GM06990 (cell line): ENCODE measurements at places on chromosomes 11 and 22.

- DNase-seq: no peak
These were observed 4.6 kb downstream of the TMEM86A start for GRCh38 chr11:18703001-18703763.

- no peak for DNase-seq
These were observed 45.1 kb downstream of the TSPAN18 start for GRCh38 chr11:44771841-44772240.

- no peak for DNase-seq
These were observed 69.7 kb downstream of the MYO7A start for GRCh38 chr11:77197626-77198320.

- DNase-seq: no peak
These were observed 45.1 kb downstream of the C11orf96 start for GRCh38 chr11:43987384-43988039.

GRCh38 chr11:9399466-9399865 lies 15.0 kb downstream of the IPO7 start:
- DNase-seq: no peak

- DNase-seq: no peak
These were observed 12.5 kb downstream of the NNMT start for GRCh38 chr11:114308689-114309089.

DNA sequence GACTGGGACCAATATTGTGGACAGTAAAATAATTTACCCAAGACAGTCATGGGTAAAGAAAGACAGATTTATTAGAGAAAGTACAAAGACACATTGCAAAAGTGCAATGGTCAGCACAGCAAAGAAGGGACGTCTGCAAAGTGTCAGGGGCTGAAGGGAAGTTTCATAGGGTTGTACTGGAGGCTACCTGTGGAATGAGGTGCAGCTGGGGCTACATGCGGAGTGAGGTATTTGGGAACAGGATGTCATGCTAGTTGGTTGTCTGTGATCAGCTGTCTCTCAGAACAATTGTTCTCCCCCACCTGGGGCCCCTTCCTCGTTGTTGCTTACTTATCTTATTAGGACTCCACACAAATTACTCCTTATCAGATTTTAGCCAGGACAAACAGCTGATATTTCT lies 11.4 kb upstream of the APOL3 start:
- no peak for DNase-seq

GRCh38 chr11:97764605-97765004 lies 1256.1 kb upstream of the CNTN5 start:
- DNase-seq: no peak

GRCh38 chr11:120906766-120907165 lies 117.1 kb upstream of the TBCEL start:
- no peak for DNase-seq

GRCh38 chr11:109902764-109903433 lies 190.3 kb upstream of the ZC3H12C start:
- DNase-seq: no peak

- DNase-seq: peak; percentile 73
These were observed 55.1 kb downstream of the IGLL5 start for GRCh38 chr22:22942511-22943329.

GRCh38 chr11:88352139-88352538 lies 14.6 kb upstream of the CTSC start:
- no peak for DNase-seq

DNA sequence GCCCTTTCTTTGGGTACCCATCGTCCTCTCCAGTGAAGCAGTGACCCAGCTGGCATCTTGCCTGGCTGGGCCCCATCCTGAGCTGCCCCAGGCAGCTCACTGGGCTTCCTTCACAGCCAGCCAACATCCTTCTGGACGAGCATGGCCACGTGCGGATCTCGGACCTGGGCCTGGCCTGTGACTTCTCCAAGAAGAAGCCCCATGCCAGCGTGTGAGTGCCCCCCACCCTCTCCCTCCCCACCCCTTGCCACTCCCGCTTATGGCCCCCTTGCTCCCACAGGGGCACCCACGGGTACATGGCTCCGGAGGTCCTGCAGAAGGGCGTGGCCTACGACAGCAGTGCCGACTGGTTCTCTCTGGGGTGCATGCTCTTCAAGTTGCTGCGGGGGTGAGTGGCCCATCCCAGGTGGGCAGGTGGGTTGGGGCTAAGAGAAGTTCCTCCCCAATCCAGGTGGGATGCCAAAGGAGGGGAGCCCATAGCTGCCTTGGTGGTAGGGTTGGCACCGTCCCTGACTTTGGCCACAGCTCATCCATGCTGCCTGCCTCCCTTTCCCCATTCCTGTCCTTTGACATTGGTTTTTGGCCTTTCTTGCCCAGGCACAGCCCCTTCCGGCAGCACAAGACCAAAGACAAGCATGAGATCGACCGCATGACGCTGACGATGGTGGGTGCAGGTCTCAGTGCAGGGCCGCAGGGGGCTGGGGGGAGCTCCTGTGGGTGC lies 6.8 kb upstream of the ANKRD13D start:
- peak; percentile 10 for DNase-seq

DNA sequence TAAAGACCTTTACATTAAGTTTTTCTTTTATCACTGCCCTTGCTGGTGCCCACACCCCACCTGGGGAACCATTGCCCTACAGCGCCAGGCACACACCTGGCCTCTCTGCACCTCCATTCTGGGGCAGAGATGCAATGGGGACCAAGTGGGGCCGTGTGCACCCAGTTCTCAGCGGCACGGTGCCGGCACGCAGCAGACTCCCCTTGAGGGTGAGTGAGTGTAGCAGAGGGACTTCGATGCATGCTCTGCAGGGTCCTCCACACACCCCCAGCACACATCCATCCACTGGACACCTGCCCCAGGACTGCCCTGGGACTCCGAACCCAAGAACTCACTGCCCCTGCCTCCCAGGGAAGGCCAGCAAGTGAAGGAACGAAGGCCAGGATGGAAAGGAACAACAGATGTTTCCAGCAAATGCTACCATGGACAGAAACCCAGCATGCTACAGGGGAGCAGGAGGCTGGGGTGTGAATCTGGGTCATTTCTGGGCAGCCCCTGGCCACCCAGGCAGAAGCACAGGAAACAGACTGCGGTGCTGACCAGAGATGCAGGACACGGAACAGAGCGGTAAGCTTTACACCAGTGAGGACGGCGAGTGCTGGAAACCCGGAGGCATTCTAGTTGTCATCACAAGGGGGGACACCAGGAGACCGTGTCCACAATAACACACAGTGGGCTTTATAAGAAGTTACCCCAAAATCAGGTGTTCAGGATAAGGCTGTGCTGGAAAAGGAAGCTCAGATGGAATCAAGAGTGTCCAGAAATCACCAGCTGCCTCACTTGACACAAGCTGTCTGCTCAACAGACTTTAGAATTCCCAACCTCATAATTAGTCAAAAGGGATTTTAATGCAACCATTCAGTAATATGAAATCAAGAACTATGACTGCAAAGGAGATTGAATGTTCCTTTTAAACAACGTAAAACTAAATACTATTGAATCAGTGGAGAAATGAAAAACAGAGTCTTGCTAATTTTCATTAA lies 32.7 kb upstream of the MOB2 start:
- no peak for DNase-seq

GRCh38 chr11:414318-414857 lies 411 bp downstream of the SIGIRR start:
- DNase-seq: no peak

DNA sequence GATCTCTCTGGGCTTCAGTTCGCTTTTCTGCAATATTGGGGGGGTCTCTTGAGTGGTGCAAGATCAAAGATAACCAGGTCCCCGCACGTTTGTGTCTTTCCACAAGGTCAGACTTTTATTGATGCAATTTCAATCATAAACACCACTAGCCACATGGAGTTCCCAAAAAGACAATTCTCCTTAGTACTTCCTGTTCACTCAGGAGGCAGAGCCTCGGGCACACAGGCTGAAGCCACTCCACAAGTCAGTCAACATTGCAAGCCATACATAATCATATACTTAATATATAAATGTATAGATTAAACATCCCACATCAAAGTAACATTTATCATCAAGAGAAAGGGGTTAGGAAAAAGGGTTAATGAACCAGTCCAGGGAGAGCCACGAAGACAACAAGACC lies 12.0 kb downstream of the ST14 start:
- DNase-seq: no peak

- DNase-seq: peak; percentile 14
These were observed 5.6 kb downstream of the RCE1 start for GRCh38 chr11:66848671-66849500.

- no peak for DNase-seq
These were observed 3.3 kb upstream of the B3GNT6 start for GRCh38 chr11:77030834-77031414.

GRCh38 chr11:43868852-43869567 lies 11.6 kb upstream of the ALKBH3 start:
- peak; percentile 64 for DNase-seq

GRCh38 chr11:11119917-11120316 lies 233.1 kb downstream of the CSNK2A3 start:
- DNase-seq: no peak

GRCh38 chr11:120500414-120501071 lies 11.0 kb upstream of the GRIK4 start:
- no peak for DNase-seq

GRCh38 chr11:68524213-68524612 lies 63.7 kb downstream of the PPP6R3 start:
- no peak for DNase-seq

DNA sequence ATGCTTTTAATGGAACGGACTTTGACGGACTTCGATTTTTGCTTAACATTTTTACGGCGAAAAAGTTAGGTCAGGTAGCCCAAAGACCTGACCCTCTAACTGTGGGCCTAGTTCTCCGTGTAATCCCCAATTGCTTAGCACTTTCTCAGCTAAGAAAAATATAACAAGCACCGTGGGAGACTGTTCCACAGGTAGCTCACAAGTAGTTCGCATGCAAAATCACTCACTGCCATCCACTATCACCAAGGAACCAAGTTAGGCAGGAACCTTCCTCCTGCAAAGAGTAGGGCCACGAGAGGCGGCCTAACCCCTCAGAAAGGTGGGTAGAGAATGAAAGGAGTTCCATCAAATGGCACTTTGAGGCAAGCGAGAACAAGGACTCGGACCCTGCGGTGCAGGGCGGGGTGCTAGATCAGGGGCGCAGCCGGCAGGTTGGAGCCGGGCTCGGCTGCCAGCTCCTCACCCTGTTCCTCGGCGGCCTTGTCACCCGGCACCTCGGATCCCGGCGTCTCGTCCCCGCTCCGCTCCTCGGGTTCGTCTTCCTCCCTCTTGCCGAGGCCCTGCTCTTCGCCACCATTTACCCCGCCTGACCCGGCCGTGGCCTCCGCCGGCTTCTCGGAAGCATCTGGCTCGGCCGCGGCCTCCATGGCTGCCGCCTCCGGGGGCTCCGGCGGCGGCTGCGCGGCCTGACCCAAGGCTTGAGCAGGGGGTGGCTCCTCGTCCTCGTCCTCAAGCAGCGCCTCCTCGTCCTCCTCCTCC lies 922 bp downstream of the HNRNPUL2 start:
- DNase-seq: no peak

DNA sequence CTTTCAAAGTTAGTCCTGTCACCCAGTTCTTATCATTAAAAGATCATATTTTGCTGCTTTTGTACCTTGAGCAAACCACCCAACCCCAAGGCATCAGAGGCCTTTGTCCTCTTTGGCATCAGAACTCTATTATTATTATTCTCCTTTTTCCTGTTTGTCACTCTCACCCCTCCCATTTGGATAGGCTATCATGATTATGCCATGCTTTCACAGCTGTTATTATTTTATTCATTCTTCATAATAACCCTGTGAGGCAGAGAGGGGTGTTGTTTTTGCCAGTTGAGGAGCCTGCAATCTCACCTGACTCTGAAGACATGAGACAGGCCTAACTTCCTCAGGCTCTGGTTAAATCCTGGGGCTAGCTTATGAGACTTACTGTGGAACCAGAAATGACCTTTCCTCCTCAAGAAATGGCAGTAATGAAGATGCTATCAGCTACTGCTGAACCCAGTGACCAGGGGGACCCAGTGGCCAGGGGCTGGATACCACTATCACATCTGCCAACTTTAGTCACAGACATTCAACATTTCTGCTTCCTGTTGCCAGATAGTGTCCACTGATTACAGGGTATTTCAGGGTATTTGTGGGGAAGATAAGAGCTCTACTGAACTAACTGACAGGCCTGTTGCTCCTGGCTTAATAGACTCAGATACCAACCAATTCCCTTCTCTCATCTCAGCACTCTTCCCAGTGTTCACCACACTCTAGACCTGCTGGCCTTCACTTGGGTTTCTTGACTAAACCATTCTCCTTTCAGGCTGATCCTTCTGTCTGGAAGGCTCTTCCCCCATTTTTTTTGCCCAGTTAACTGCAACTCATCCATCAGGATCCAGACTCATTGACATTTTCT lies 11.8 kb upstream of the SWAP70 start:
- no peak for DNase-seq

DNA sequence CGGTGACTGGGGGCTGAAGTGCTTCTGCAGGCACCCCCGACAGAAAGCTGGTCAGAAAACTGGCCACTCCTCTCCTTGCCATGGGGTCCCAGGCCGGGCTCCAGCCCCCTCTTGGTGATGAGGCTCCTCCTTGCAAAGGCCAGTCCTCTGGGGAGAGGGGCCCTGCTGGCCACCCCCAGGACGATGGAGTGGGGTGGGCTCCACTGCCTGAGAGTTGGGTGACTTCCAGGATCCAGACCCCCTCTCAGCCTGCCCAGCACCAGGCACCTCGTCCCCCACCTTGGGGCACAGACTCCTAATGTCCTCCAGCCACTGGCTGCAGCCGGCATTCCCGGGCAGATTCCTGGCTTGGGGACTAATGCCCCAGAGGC lies 441 bp upstream of the RPS6KA4 start:
- no peak for DNase-seq

- DNase-seq: no peak
These were observed 106.3 kb upstream of the PITPNB start for GRCh38 chr22:28025333-28025732.

- no peak for DNase-seq
These were observed 40.3 kb upstream of the ZBED5 start for GRCh38 chr11:10898003-10898762.

- DNase-seq: peak; percentile 75
These were observed 17.9 kb upstream of the SESN3 start for GRCh38 chr11:95248666-95249467.

DNA sequence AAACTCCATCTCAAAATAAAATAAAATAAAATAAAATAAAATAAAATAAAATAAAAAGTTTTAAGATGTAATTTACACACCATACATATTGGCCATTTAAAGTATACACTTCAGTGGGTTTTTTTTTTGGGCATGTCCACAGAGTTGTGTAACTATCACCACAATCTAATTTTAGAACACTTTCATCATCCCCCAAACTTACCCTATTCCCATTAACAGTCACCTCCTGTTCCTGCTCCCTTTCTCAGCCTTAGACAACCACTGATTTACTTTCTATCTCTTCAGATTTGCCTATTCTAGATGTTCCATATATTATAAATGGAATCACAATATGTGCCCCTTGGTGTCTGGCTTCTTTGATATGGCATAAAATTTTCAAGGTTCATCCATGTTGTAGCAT lies 4.6 kb upstream of the ACER3 start:
- no peak for DNase-seq

GRCh38 chr22:37492428-37493344 lies 6.5 kb upstream of the MFNG start:
- DNase-seq: no peak
